ENCODE measurements at places on chromosomes 1 and 21.

DNA sequence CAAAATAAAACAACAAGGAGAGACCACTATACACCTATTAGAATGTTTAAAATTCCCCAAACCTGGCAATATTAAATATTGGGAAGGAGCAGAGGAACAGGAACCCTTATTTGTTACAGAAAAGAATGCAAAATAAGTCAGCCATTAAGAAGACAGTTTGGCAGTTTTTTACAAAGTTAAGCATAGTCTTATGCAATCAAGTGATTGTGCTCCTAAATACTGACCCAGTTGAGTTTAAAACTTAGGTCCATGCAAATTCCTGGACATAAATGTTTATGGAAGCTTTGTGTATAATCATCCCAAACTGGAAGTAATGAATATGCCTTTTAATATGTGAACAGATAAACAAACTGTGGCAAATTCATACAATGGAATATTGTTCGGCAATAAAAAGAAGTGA, 72.9 kb upstream of the RGS4 start:
- no peak for DNase-seq

DNA sequence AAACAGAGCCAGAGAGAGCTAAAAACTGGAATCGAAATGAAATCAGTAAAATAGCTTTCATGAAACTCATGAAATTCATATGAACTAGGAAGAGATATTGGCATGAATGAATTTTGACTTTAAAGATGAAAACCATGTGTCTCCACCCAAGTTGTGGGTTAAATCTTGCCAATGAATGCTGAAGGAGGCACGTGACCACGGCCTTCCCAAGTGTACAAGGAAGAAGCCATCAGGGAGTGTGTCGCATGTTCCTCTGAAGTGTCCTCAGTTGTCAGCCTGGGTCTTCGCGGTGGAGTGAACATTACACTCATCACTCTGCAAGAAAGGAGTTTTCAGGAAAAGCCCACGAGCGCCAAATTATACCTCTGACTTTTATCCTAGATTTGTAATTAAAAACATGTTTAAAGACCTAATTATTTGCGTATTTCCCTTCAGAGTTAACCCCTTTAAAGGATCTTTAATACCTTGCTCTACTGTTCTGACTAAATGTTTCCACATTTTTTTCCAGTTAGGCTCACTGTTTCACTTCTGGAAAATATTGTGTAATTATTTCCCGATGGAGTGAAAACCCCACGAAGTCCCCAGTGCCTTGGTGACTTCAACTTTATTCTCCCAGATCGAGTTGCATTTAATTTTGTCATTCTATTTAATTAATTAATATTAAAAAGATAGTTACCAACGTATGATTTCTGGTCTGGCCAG, 118.3 kb downstream of the DHRS3 start:
- DNase-seq = no peak

DNA sequence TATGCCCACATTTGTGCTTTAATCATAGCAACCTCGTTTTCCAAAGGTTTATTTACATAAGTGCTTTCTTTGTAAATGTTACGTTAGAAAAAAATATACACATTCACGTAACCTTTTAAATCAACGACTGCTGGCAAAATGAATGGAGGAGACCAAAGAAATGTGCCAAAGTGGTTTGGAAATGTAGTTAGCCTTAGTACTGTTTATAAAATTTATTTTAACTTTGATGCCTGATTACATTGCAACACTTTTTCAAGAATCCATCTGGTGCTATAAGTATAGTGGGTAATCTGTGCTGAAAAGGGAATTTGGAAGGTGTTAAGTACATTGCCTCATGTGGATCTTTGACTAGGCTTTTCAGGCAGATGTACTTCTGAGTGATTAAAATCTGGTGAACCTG, 108.9 kb downstream of the IFI44 start:
- DNase-seq = no peak

DNA sequence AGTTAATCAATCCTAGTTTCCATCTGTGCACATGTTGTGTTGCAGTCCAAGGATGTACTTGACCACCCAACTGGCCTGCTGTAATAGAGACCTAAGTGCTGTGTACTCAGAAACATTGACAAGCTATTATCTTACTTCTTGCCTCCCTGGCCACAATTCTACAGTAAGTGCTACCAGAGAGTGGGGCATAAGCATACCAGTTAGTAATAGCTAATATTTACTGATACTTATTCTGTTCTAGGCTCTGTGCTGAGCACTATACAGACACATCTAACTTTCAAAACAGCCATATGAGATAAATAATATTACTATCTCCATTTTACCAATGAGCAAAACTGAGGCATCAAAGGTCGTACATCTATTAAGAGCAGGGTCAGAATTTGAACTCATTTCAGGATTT, 49.5 kb upstream of the NPL start:
- no peak for DNase-seq

DNA sequence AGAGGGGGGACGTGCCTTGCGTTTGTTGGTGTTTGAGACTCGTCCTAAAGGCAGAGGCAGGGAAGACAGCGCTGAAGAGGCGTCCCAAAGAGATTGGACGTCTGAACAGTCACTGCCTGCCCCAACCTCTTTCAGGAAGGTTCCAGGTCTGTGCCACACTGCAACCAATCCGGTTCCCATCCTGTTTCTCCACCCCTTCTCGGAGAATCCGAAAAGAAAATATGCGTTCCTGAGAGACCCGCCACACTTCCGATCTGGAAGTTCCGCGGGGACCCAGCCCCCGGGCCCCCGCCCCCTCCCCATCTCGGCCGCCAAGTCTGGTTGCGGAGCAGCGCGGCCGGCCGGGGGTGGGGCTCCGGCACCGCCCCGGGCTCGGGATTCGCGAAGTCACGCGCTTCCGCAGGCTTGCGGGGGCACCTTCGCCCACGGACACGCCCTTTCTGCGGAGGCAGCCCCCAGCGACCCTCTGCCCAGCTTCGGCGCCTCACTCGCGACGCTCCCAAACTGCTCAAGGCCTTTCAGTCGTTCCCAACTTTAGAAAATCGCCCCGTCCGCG, 124.5 kb upstream of the DPYD start:
- DNase-seq = no peak

DNA sequence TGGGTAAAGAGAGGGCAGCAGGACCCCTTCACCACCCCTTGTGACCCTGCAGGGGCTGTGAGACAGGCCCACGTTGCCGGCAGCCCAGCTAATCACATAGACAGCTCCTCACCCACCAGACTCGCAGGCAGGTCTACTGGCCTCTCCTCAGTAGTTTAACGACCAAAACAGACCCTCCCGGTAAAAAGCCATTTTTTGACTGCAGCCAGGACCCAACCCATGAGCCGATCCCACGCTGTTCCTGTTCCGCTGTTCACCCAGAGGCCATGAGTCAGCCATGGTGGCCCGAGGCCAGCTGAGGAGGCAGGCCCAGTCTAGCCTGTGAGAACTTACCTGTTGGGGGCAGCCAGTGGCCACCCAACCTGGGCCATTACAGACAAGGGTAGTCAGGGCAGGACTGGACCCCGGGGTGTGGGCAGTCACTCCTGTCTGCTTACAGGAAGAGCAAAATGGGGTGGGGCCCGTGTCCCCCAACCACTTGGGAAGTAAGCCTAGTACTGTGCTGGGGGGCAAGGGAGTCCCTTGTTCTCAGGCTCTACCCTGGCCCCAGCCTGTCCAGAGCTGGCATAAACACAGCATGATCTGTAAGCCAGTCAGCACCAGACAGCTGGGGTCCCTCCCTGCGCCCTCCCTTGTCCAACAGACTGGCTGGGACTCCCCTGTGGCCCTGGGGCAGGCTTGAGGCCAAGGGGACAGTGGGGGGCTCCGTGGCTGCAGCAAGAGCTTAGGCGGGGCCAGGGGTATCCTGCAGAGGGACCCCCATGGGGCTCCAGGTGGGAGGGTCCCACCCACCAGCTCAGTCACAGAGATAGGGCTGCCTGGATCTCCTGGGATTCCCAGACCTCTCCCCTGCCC, 61.9 kb downstream of the WNT9A start:
- no peak for DNase-seq

DNA sequence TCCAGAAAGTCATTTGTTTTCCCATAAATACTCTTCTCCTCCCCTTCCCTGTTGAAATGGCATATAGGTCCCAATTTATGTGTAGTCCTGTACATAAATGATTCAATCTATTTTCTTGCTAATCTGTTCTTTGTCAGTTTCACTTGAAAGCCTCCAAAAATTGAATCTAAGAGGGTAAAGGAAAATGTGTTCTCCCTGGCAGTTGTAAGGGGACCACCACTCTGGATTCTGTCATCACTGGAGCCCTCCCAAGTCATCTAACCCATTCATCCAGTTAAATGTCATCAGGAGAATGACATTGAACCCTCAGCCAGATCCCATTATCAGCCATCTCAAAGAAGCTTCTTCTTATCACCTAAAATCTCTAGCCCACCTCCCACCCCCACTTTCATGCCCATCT, 35.0 kb upstream of the RNF2 start:
- DNase-seq = no peak

DNA sequence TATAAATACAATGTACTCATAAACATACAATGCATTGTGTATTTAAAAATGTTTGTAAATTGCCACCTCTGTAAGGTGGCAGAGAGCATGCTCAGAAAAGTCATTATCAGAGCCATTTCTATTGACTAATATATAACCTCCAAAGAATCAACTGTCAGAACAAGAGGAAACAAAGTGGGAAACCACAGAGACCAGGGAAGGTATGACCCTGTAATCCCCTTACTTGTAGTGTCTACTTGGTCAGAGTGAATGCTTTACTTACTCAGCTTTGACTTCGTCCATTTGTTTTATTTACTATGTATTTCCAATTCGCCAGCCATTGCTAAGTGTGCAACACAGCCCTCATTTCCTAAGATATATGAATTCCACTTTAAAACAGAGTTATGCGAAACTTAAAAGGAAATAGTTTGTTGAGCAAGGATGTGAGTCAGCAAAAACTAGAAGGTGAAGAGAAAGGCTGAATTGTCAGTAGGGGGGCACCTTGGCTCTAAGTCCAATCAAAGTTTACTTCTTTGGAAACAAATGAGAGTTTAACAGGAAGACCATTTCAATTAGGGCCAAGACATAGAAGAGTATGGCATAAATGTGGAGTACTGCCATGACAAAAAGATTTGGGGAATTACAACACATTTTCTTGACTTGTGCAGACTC, 671.7 kb upstream of the PTBP2 start:
- no peak for DNase-seq

DNA sequence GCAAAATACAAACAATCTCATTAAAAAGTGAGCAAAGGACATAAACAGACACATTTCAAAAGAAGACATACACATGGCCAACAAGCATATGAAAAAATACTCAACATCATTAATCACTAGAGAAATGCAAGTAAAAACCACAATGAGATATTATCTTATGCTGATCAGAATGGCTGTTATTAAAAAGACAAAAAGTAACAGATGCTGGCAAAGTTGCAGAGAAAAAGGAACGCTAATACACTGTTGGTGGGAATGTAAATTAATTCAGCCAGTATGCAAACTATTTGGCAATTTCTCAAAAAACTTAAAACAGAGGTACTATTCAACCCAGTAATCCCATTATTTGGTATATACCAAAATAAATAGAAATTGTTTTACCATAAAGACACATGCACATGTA, 32.2 kb upstream of the TNFSF18 start:
- no peak for DNase-seq

- no peak for DNase-seq
Observed at GRCh38 chr21:34182436-34182835, 109.1 kb downstream of the MRPS6 start.

- no peak for DNase-seq
Observed at GRCh38 chr1:24745711-24746413, 615 bp downstream of the CLIC4 start.

- no peak for DNase-seq
Observed at GRCh38 chr1:61116421-61116820, 34.1 kb downstream of the NFIA start.

GRCh38 chr1:115676498-115677181, 34.9 kb downstream of the VANGL1 start:
- DNase-seq = no peak

- no peak for DNase-seq
Observed at GRCh38 chr1:83889707-83890106, 109.2 kb downstream of the TTLL7 start.

GRCh38 chr21:38796424-38796823, 9.3 kb upstream of the ETS2 start:
- DNase-seq = no peak

GRCh38 chr21:45304476-45304830, 16.8 kb upstream of the POFUT2 start:
- no peak for DNase-seq

DNA sequence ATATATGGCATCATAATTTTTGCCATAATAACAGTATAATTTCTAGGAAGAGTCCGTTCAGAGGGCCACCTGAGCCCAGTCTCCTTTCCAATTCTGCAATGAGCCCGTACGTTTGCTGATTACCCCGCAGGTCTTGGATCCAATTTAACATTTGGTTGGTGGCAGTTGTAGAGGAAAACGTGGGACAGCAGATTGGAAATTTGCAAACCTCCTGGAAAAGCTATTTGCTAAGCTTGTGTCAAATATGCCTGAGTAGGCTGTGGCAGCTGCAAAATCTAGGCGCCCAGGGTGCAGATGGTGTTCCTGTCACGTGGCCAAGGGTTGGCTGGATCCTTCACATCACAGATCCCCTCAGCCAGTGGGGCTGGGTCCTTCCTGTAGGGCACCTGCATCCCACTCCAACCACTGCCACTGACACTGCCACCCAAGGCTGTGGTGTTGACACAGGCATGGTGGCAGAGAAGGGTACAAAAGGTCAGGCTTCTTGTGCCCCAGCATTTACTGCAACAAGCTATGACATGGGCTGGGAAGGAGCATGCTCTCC, 174.8 kb upstream of the SYT6 start:
- DNase-seq = no peak

GRCh38 chr1:240116831-240117769, 25.4 kb downstream of the FMN2 start:
- no peak for DNase-seq

DNA sequence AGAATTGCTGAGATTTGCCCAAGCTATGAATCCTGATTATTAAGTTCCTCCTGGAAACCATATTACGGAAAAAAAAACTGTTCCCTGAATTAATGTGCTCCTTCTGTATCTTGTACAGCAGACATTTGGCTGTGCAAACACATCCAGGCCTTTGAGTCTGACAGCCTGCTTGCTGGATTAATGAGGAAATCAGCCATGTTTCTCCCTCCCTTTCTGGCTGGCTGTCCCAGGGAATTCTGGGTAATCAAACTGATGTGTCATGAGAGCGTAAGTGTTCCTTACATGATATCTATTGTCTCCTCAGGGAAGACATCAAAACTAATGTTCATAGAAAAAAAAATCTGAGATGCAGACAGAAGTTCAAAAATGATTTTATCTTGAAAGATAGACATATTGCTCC, 18.8 kb downstream of the PGBD5 start:
- no peak for DNase-seq

GRCh38 chr1:26922431-26922729, 837 bp downstream of the NUDC start:
- DNase-seq = no peak

- no peak for DNase-seq
Observed at GRCh38 chr1:45037456-45037855, 25.4 kb downstream of the UROD start.

- DNase-seq = no peak
Observed at GRCh38 chr1:208010487-208011071, 99.7 kb upstream of the CD34 start.

GRCh38 chr1:159591981-159592380, 4.4 kb downstream of the APCS start:
- no peak for DNase-seq

GRCh38 chr21:29017639-29018237, 1.4 kb downstream of the RWDD2B start:
- no peak for DNase-seq

GRCh38 chr1:234607109-234608024, 2.6 kb downstream of the IRF2BP2 start:
- DNase-seq = peak; percentile 35
